ENCODE measurements at places on chromosomes 4 and X.

DNA sequence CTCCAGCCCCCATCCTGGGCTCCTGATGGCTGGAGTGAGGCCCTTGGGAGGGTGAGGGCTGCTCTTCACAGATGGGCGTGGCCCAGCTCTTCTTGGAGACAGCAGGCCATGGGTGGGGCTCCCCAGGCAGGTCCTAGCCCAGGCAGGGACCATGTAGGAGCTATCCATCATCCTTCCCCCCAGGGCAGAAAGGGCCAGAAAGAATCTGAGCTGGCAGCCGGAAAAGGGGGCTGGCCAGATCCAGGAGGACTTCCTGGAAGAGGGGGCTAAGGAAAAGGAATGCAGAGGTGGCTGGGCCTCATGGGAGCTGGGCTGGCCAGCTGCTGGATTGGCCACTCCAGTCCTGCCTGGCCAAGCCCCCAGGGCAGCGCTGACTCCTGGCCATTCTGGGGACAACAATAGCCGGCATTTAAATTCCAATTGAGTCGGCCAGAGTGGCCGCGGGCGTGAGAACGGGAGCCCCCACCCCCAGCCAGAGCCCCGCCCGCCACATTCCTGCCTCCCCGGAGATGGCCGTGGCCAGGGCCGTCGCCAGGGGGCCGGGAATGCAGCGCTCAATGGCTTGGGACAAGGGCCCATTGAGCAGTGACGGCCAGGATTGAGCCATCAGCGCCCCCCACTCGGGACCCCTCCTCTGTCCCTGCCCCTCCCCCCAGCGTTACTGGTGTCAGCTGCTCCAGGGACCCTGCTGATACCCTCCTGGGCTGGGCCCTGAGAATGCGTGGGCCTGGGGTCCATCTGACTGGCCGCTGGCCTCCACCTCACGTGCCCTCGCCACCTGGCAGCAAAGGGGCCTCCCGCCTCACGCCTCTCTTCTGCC, 15.1 kb upstream of the FGFR3 start:
- H3K4me1 ChIP-seq, result peaks cover 18% of the 10 kb centered on the region
- H3K36me3 ChIP-seq, result no peaks in the 10 kb centered on the region
- H3K27me3 ChIP-seq, result no peaks in the 10 kb centered on the region
- no peak overlapping the region for H3K4me3 ChIP-seq
- no peak for DNase-seq

DNA sequence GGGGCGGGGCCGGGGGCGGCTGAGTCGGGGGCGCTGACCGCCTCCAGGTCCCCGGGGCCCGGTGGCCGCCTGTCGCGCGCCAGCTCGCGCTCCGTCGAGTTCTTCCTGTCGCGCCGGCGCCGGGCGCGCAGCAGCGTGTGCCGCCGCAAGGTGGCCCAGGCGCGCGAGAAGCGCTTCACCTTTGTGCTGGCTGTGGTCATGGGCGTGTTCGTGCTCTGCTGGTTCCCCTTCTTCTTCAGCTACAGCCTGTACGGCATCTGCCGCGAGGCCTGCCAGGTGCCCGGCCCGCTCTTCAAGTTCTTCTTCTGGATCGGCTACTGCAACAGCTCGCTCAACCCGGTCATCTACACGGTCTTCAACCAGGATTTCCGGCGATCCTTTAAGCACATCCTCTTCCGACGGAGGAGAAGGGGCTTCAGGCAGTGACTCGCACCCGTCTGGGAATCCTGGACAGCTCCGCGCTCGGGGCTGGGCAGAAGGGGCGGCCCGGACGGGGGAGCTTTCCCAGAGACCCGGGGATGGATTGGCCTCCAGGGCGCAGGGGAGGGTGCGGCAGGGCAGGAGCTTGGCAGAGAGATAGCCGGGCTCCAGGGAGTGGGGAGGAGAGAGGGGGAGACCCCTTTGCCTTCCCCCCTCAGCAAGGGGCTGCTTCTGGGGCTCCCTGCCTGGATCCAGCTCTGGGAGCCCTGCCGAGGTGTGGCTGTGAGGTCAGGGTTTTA, 1.5 kb downstream of the ADRA2C start:
- H3K27me3 ChIP-seq, result peaks cover 2% of the 10 kb centered on the region
- H3K4me1 ChIP-seq, result peaks cover 4% of the 10 kb centered on the region
- no peaks in the 10 kb centered on the region for H3K36me3 ChIP-seq
- H3K4me3 ChIP-seq, result no peak overlapping the region

- H3K27me3 ChIP-seq, result no peaks in the 10 kb centered on the region
- DNase-seq, result no peak
- no peaks in the 10 kb centered on the region for H3K4me1 ChIP-seq
- H3K4me3 ChIP-seq, result no peak overlapping the region
Measured at GRCh38 chr4:2689114-2689513, 67.0 kb downstream of the TNIP2 start.

- no peak for DNase-seq
- H3K4me1 ChIP-seq, result no peaks in the 10 kb centered on the region
- H3K27ac ChIP-seq, result no peak overlapping the region
- no peak overlapping the region for H3K4me3 ChIP-seq
- no peaks in the 10 kb centered on the region for H3K27me3 ChIP-seq
Measured at GRCh38 chr4:96293806-96294205, 453.9 kb downstream of the PDHA2 start.

DNA sequence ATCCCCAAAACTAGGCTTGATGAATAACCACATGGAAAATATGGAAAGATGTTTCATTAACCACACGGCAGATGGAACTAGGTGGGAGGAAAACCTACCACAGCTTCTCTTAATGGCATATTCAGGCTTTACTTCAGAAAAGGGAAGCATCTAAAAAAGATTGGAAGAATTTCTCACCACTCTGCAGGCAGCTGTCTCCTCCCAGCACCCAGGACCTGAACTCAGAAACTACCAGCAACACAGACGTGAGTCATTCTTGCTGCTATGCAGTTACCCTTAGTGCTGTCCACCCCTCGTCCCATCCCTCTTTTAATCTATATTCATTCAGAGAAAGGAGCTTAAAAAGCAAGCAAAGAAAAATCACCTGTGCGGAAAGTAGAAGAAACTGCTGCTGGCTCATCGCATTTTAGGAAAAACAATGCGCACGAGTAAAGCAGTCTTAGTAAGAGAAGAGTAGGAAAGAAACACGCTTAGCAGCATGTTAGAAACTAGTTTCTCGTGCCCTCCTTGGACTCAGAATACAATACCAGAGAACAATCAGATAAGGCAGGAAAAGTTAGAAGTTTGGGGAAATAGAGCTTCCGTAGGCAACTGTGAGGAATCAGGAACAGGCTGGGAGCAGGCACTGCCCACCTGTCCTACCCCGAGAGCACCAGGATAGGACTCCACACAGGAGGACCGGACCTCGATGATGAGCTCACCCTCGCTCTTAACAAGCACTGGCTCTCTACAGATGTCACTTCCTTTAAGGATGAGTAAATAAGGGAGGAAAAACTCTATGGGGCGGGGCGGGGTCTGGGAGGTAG, 48.1 kb upstream of the ENPP6 start:
- no peaks in the 10 kb centered on the region for H3K27me3 ChIP-seq
- no peak overlapping the region for H3K27ac ChIP-seq
- H3K36me3 ChIP-seq, result no peaks in the 10 kb centered on the region
- DNase-seq, result no peak
- no peaks in the 10 kb centered on the region for H3K4me1 ChIP-seq
- H3K4me3 ChIP-seq, result no peak overlapping the region

GRCh38 chr4:1604706-1605205, 79.4 kb downstream of the FAM53A start:
- DNase-seq, result no peak
- no peak overlapping the region for H3K4me3 ChIP-seq
- no peaks in the 10 kb centered on the region for H3K27me3 ChIP-seq
- H3K36me3 ChIP-seq, result no peaks in the 10 kb centered on the region

GRCh38 chrX:99913611-99914010, 496.5 kb downstream of the PCDH19 start:
- no peak for DNase-seq
- no peaks in the 10 kb centered on the region for H3K27me3 ChIP-seq
- H3K36me3 ChIP-seq, result no peaks in the 10 kb centered on the region

DNA sequence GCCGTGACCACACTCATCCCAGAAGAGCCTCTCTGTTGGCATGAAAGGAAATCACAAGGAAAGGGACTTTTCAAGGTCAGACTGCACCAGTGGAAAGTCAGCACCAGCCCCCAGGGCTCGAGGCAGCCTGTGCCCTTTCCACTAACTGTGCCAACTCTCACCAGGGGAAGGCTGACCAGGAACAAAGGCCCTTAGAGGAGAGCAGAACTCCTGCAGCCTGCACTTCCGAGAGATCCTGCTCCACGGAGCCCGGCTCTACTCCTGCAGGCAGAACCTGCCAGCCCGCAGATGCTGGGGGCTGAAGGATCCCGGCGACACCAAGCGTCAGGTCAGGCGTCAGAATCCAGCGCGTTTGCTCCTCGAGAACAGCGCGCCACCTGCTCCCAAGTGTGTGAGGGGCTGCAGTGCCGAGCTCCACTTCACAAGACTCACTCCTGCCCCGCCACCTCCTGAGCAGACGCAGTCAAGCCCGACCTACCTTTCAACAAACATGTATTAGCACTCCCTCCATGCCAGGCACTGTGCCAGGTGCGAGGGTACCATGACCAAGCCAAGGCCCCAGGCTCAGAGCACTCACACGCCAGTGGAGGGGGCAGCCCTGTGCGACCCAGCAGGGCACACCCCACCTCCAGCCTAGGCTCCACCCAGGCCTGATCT, 13.6 kb upstream of the HELT start:
- no peaks in the 10 kb centered on the region for H3K27me3 ChIP-seq
- H3K4me3 ChIP-seq, result peak overlapping the region; percentile 1
- DNase-seq, result no peak
- no peaks in the 10 kb centered on the region for H3K4me1 ChIP-seq
- H3K27ac ChIP-seq, result no peak overlapping the region

- no peak overlapping the region for H3K4me3 ChIP-seq
- H3K4me1 ChIP-seq, result 0 out of 2 replicates have a peak, but pooled peaks cover 1% of the 10 kb centered on the region
- no peak for DNase-seq
- H3K27ac ChIP-seq, result no peak overlapping the region
- no peaks in the 10 kb centered on the region for H3K36me3 ChIP-seq
- no peaks in the 10 kb centered on the region for H3K27me3 ChIP-seq
Measured at GRCh38 chr4:185713731-185714130, 98.3 kb downstream of the SORBS2 start.

GRCh38 chr4:130478406-130478805, 1382.5 kb downstream of the C4orf33 start:
- peaks cover 2% of the 10 kb centered on the region for H3K4me1 ChIP-seq
- H3K27me3 ChIP-seq, result no peaks in the 10 kb centered on the region
- DNase-seq, result no peak

DNA sequence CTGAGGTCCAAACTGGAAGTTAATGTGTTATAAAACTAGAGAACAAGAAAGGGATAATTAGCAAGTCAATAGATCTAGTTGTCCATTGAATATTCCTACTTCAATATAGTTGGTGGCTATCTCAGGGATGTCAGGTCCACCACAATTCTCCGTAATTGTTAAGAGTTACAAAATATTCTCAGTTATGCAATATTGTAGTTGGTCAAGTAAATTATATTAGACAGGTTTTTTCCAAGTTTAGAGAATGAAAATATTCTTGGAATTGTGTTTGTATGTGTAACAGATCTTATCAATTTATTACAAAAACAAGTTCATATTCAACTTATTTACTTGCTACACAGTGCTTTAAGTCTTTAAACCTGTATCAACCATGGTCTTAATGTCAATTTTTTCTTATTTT, 547.4 kb downstream of the SPRY1 start:
- no peaks in the 10 kb centered on the region for H3K27me3 ChIP-seq
- H3K36me3 ChIP-seq, result no peaks in the 10 kb centered on the region
- DNase-seq, result no peak
- H3K4me3 ChIP-seq, result no peak overlapping the region
- no peak overlapping the region for H3K27ac ChIP-seq

DNA sequence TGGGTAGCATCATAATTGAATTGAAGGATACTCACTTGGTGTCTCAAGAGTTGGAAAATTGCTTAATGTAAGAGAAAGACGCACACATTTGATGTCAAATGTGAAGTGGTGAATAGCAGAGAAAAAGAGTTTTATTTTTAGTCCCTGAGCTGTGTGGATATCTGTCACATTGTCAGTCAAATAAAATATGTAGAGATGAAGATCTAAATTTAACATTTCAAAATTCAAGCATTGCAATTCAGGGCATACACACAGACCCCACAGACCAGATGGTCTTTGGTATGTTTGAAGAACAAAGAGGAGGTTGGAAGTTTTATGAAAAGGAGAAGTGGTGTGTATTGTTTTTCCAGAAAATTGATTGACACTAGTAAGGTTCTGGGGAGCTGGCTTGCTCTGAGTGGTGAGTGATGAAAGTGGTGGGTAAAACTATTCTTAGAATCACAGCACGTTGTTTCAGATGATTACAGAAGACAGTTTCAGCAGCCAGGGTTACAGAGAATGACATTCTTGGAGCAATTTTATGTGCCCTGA, 44.9 kb upstream of the BBS12 start:
- H3K36me3 ChIP-seq, result no peaks in the 10 kb centered on the region
- no peak overlapping the region for H3K27ac ChIP-seq
- H3K4me3 ChIP-seq, result no peak overlapping the region
- H3K4me1 ChIP-seq, result no peaks in the 10 kb centered on the region

GRCh38 chrX:48540028-48540375, 488 bp downstream of the TBC1D25 start:
- no peaks in the 10 kb centered on the region for H3K36me3 ChIP-seq
- H3K4me3 ChIP-seq, result peak overlapping the region; percentile 54
- no peaks in the 10 kb centered on the region for H3K27me3 ChIP-seq
- DNase-seq, result no peak
- no peak overlapping the region for H3K27ac ChIP-seq

DNA sequence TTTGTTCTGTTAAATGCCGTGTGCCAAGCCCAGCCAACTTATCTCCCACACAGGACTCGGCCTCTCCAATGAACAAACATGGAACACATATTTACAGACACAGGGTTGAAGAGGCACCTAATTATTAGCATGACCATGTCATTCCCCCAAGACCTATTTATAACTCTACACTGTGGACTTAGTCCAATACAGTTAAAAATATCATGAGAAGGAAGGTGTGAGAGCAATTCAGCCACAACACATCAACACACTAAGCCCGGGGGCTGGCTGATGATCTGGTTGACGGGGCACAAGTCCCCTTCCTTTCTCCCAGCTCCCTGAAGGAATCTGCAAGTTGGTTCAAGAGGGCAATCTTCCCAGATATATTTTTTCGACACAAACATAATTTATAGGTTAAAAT, 28.1 kb downstream of the MANBA start:
- DNase-seq, result no peak
- H3K4me3 ChIP-seq, result no peak overlapping the region
- H3K27ac ChIP-seq, result no peak overlapping the region
- no peaks in the 10 kb centered on the region for H3K27me3 ChIP-seq

- H3K27ac ChIP-seq, result no peak overlapping the region
- no peaks in the 10 kb centered on the region for H3K36me3 ChIP-seq
- no peak overlapping the region for H3K4me3 ChIP-seq
- no peaks in the 10 kb centered on the region for H3K27me3 ChIP-seq
Measured at GRCh38 chr4:155837203-155837796, 28.8 kb downstream of the ASIC5 start.

GRCh38 chr4:97013711-97014110, 1129.6 kb downstream of the STPG2 start:
- no peaks in the 10 kb centered on the region for H3K36me3 ChIP-seq
- no peak overlapping the region for H3K4me3 ChIP-seq
- no peak for DNase-seq
- H3K27me3 ChIP-seq, result no peaks in the 10 kb centered on the region

DNA sequence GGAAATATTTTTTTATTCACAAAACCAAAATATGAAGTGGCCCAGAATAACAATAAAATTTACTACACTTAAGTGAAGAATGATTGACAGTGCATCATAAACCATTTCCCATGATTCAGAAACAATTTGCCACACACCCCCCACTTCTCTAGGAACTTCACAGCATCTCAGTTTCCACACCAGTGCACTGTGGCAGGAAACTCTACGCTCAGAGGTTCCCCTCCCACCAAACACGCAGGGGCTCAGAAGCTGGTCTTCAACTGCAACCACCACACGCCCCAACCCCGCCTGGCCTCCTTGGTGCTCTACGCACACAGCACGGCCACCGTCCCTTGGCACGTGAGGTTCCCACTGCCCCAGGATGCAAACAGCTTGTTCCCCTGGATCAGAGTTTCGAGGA, 63.7 kb downstream of the ZFYVE28 start:
- no peaks in the 10 kb centered on the region for H3K36me3 ChIP-seq
- H3K27me3 ChIP-seq, result no peaks in the 10 kb centered on the region
- no peak overlapping the region for H3K27ac ChIP-seq

Measured in iPS DF 6.9 (cell line).